ENCODE measurements at places on chromosomes 1 and 21.

GRCh38 chr1:109902204-109902985, 8.3 kb upstream of the CSF1 start:
- no peak for DNase-seq

GRCh38 chr1:189216886-189217285, 1260.8 kb downstream of the BRINP3 start:
- no peak for DNase-seq

DNA sequence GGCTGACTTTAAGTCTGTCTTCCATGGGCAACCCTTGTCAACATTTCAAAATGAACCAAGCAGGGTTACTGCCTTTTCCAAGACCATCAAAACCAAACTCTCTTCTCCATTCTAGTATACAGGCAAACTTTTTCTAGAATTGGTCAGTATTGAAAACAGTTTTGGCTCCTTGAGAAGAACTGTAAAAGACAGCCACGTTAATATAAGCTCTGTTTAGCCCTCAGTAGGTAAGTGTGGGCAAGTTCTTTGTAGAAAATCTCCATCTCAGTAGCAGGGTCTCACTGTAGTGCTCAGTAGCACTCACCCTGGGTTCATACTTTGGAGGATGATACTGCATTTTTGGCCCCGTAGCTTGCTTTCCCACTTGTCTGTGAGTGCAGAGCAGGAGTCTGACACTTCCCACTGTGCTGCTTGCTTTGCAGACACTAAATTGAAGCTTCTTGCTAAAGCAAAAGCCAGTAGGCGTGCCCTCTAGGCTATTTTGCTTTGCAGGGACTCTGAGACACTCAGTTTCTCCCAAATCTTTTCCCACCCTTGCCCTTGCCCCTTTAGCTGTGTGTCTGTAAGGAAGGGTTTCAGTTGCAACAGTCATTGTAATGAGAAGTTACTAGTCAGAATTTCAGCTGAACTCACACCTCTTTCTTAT, 34.3 kb upstream of the CACYBP start:
- peak; percentile 23 for DNase-seq

GRCh38 chr1:176479971-176480370, 17.0 kb downstream of the PAPPA2 start:
- DNase-seq: no peak

GRCh38 chr1:55512466-55512865, 297.3 kb upstream of the USP24 start:
- no peak for DNase-seq

DNA sequence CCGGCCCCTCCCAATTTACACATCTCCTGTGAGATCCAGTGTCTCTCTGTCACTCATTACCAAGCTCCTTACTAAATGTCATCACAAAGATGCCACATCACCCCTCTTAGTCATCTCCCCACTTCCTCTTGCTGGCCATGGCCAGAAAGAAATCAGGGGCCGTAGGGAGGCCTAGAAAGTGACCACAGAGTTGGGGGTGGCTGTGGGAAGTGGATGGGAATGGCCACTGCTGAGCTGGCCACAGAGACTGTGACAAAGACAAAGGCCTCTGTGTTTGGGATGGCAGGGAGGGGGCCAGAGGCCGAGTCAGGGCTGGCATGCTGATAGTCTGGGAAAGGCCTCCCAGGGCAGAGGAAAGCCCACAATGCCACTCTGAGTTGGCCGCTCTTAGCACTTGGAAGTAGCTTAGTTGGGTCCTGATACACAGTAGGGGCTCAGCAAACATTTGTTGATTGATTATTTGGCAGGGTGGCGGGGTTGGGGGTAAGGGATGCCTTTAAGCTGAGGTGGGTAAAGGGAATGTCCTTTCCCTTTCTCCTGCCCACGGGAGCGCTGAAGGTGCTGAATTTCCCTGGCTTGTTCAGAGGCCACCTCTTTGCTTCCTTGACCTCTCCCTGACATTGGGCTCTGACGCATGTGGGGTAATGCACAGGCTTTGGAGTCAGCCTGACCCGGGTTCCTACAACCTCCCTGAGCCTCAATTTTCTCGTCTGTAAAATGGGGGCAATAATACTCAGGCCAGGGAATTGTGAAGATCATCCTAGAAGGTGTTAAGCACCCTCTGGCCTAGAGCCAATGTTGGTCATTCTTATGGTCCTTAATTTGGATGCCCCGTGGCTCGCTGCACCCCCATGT, 13.2 kb downstream of the NAV1 start:
- peak; percentile 38 for DNase-seq

GRCh38 chr1:38073534-38074301, 27.1 kb upstream of the POU3F1 start:
- no peak for DNase-seq

DNA sequence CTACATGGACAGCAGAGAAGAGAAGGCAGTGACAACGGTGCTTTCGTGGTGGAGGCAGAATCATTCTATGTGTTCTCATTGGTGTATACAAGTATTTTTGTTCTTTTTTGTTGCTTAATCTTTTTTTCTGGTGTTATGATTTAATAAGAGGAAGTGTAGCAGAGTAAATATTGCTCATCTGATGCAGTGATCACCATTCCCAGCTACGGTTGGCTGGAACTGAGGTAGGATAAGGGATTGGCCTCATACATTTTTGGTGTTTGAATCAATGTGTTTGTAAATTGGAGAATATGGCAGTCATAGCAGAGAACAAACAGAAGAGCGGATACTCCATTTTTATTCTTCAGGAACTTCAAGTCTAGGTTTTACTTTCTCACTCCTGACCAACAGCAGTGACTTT, 76.6 kb downstream of the UBE2U start:
- DNase-seq: no peak

DNA sequence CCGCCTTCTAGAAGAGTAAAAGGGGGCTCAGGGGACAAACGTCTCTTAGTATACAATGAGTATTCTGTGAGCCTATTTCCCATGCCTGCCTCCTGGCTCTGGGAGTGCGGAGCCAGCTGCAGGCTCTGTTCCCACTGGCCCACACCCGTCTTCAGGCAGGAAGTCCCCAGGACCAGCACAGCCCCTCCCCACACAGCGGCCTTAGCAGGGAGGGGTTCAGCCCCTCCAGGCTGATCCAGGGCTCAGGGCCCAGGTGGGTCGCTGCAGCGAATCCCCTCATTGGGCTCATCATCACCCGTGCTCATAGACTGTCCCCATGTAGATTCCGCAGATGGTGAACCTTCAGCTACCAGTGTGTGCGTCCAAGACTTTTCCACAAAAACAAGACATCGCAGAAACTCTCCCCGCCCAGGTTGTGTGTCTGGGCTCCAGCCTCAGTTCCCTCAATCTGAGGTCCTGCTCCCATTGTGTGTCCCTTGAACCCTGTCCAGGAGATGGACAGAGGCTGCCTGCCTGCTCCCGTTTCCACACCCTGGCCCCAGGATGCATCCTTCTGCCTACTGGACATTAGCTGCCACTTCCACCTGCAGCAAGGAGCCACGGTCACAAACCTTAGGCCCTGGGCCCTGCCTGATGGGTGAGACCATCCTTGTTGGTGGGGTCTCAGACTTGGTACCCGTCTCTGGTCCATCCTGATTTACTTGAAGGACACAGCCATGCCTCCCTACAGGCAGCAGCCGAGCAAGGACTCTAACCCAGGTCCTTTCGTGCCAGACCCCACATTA, 39.4 kb downstream of the NENF start:
- no peak for DNase-seq

- DNase-seq: peak; percentile 41
These were observed 69.5 kb downstream of the LHX8 start for GRCh38 chr1:75203415-75204277.

DNA sequence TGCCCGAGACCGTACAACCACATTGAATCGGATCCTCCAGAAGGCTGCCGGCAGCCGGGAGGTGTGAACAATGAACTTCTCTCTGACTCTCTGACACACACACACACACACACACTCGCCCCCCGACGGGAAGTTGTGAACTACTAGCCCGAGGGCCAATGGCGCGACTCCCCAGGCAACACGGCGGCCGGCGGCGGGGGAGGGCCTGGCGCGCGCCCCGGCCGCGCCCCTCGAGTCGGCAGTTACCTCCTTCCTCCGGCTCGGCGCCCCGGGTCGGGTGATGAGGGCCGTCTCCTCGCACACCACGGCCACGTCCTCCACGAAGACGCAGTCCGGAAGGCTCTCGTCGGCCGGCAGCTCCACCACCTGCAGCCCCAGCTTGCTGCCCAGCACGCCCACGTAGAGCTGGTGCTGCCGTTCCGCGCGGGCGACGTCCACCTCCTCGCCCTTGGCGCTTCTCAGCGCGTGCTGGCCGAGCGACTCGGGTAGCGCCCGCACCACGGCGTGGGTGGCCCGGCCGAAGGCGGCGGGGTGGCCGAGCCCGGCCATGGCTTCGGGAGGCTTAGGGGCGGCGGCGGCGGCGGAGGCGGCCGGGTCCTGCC, 361 bp downstream of the DDAH1 start:
- peak; percentile 12 for DNase-seq

GRCh38 chr1:55192093-55192492, 23.1 kb downstream of the USP24 start:
- no peak for DNase-seq

GRCh38 chr1:40919475-40920011, 57.4 kb upstream of the CITED4 start:
- DNase-seq: no peak

- no peak for DNase-seq
These were observed 6.3 kb downstream of the CELF3 start for GRCh38 chr1:151710187-151710840.

DNA sequence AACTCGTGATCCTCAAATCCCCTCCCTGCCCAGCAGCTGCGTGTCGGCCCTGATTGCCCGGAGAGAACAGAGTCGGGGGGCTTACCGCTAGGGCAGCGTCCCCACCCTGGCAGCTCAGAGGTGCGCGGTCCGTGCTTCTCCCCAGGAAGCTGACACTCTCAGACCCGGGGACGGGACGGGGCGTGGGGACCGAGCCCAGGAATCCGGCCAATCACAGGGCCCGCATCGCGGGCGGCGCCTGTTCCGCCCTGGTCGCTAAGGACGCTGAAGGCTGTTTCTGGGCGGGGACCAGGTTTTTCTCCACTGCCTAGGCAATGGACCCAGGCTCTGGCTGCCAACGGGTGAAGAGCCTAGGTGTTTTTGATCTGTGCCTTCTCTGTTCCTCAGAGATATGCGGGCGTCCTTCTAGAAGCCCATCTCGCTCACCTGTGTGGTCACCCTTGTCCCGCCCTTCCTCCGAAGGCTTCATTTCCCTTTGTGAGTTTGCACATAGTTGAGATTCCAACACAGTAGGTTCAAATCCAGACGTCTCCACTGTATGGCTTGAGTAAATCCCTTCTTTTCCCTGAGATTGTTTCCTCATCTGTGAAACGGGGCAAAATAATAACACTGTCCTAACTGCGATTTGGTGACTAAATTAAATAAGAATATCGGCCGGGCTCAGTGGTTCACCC, at the start of gene C1orf87:
Gene C1orf87, minus strand, starts transcription at position 166 of the 674 bp plus-strand sequence. CDS start 1,127 bp downstream, outside the sequence.
- DNase-seq: no peak

- no peak for DNase-seq
These were observed 12.1 kb downstream of the ZZZ3 start for GRCh38 chr1:77670330-77670729.

DNA sequence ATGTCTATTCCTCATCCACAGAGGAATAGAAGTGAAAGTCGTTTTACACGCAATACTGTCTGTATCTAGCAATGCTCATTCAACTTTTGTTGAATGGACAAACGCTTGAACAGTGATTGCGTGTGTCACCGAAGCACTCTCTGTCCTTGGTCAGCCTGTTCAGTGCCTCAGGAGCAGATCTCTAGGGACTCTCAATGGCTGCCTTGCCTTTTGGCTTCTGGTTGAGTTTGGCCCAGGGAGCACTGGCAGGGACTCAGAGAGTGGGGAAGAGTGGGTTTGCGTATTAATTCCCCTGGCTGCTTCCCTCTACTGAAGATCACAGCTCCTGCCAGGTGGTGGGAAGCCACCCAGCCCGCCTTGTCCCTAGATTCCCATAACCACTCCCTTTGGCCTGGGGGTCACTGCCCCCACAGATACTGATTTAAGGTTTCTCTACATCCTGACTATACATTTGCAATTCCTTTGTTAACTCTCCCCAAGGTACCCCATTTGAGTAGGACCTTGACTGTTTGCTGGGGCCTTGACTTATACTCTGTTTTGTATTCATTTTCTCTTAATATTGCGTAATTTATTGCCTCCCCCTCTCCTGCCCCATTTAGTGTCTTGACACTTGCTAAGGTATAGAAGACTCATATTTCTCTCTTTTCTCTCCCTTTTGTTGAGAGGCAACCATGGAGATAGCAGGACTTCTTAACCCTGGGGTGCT, 61.7 kb upstream of the USP24 start:
- no peak for DNase-seq

GRCh38 chr21:14949603-14950002, 115.2 kb downstream of the NRIP1 start:
- DNase-seq: no peak

GRCh38 chr1:111585447-111586086, 34.0 kb upstream of the RAP1A start:
- no peak for DNase-seq

GRCh38 chr1:205293350-205294074, 28.0 kb downstream of the NUAK2 start:
- DNase-seq: no peak

DNA sequence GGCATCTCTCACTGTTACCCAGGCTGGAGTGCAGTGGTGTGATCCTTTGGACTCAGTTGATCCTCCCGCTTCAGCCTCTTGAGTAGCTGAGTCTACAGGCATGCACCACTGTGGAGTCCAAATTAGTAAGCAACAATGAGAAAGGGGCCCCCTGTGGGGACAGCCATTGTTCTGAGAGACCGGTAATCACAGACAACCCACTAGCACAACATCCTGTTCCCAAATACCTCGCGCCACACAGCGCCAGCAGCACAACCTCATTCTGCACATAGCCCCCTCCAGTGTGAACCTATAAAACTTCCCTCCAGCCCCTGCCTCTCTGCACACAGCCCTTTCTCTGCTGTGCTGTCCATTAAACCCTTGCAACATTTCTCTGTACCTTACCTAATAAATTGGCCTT, 226.4 kb downstream of the DYRK1A start:
- no peak for DNase-seq

DNA sequence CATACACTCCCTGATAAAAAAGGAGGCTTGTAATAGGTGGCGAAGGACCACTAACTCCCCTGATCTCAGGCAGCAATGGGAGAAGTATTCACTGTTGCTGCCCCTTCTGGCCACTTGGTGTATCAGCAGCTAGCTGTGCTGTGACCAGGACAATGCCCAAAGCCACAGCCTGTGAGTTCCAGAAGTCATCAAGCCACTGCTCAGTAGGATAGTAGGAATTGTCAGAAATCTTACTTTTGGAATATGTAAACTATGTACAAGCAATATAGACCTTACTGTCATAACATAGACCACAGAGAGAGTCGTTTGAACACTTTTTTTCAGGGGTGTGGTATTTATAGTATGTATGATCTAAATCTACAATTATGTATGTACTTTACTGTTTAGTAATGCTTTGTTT, 248.3 kb upstream of the CAMK1G start:
- peak; percentile 25 for DNase-seq

DNA sequence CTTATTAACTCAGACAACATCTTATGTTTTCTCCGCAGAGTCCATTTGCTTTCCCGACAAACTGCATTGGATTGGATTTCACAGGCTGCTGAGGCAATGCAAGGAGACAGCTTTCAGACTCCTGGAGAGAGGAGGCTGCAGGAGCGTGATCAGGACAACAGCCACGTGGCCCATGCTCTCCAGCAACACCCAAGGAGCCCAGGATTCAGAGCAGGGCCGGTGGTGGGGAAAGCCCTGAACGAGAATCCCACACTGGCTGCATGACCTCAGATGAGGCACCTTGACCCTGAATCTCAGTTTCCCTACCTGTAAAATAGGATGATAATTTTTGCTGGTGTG, 78.3 kb upstream of the NFASC start:
- DNase-seq: no peak
